ENCODE measurements at places on chromosomes 5 and 9. TPM values are rescaled to one million over a fixed set of nuclear protein-coding genes. Genes with fewer than 3 reads are reported as not detected.
A peak's percentile ranks its signal among the peaks of the same experiment; 100 is the strongest.

DNA sequence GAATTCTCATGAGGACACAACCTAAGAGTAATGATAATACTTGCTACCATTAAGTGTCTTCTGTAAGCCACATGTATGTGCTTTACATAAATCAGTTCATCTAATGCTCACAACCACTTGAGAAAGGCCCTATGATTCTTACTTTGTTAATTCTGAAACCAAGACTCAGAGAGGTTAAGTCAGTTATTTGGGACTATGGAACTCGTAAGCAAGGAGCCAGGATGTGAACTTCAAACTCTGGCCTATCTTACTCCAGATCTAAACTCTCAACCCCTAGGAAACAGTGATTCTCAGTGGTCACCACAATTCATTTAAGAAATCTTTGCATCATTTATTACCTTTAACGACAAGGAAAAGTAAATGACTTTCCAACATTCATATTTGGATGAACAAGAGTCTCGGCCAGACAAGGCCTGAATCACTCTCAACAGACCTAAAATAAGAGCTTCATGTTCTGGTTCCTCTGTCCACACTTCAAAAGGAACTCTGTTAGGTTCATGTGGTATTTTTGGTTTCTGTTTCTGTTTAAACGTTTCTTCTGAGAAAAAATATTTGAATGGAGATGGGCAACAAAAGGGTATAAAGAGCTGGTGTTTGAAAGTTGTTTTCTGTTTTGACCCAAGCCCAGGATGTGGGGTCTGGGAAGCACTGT, 104.8 kb downstream of the LPAR1 start:
- no peak overlapping the region for H3K27ac ChIP-seq
- H3K36me3 ChIP-seq, result no peaks in the 10 kb centered on the region
- DNase-seq, result no peak
- no peaks in the 10 kb centered on the region for H3K4me1 ChIP-seq
- H3K4me3 ChIP-seq, result no peak overlapping the region

- H3K36me3 ChIP-seq, result no peaks in the 10 kb centered on the region
- no peak overlapping the region for H3K27ac ChIP-seq
- peaks cover 23% of the 10 kb centered on the region for H3K4me1 ChIP-seq
- H3K4me3 ChIP-seq, result no peak overlapping the region
- no peaks in the 10 kb centered on the region for H3K27me3 ChIP-seq
Measured at GRCh38 chr5:140319833-140320232, 16.9 kb upstream of the PFDN1 start.

DNA sequence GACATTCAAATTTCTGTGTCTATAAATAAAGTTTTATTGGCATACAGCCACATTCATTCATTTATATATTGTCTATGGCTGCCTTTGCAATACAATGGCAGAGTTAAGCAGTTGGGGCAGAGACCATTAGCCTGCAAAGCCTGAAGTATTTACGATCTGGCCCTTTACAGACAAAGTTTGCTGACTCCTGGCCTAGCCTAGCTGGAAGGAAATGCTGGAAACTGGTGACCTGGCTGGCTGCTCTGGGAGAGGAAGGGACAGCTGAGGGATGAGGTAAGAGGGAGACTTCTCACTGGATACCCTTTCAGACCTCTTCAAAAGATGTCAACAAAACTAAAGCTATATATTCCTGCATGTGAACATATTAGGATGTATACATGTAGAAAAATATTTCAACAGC, 66.0 kb upstream of the PPARGC1B start:
- no peak overlapping the region for H3K4me3 ChIP-seq
- H3K27ac ChIP-seq, result no peak overlapping the region
- no peak for DNase-seq
- no peaks in the 10 kb centered on the region for H3K36me3 ChIP-seq

DNA sequence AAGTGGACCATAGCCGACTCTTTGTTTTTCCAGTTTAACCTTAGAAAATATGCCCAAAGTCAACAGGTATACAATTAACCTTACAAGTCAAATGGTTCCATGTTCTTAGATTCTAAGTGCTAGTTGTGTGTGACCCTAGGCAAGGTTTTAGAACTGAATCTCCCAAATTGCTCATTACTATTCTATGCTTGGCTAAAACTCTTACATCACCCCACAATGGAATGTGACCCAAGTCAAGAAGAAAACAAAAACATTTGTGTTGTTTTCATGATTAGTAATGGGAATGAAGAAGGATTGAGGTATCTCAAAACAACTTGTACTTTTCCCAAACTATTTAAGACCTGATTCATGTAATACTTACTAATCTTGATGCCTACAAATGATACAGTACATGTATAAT, 159.2 kb downstream of the ARRDC3 start:
- no peak for DNase-seq
- no peaks in the 10 kb centered on the region for H3K36me3 ChIP-seq
- no peaks in the 10 kb centered on the region for H3K27me3 ChIP-seq
- no peak overlapping the region for H3K27ac ChIP-seq
- no peaks in the 10 kb centered on the region for H3K4me1 ChIP-seq

- no peak overlapping the region for H3K4me3 ChIP-seq
- H3K27ac ChIP-seq, result no peak overlapping the region
- H3K36me3 ChIP-seq, result no peaks in the 10 kb centered on the region
- H3K4me1 ChIP-seq, result no peaks in the 10 kb centered on the region
- no peaks in the 10 kb centered on the region for H3K27me3 ChIP-seq
Measured at GRCh38 chr9:86557918-86558317, 203.7 kb upstream of the TUT7 start.

DNA sequence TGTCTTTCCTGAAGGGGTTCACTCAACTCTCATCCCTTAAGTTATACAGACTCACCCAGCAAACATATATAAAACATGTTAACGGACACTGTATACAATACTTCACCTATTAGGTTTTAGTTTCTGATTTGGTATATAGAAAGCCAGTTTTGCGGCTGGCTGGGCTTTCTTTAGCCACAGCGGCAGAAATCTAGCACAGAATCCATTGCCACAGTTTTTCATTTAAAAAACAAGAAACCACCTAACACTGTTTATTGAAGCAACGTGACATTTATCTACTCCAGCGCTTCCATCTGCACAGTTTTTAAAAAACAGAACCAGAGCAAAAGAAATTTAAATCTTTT, 67.3 kb downstream of the SNX30 start:
- H3K27ac ChIP-seq, result no peak overlapping the region
- H3K4me3 ChIP-seq, result no peak overlapping the region
- H3K27me3 ChIP-seq, result no peaks in the 10 kb centered on the region
- H3K4me1 ChIP-seq, result peaks cover 16% of the 10 kb centered on the region
- DNase-seq, result no peak

DNA sequence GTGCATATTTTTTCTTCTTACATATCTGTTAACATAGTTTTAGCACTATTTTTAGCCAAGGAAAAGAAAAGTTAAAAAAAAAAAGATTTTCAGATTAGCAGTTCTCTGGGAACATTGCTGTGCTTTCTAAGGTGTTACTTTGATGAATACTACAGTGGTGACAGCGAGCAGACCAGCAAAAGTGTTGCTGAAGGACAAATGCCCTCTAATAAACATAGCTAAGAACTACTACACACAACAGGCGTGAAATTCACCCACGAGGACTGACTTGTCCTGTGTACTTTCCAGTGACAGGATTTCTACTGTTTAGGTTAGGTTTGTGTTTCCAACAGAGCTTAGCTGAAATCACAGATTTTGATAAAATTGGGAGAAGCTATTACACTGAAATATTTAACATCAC, 153.8 kb downstream of the HCN1 start:
- DNase-seq, result no peak
- H3K4me1 ChIP-seq, result no peaks in the 10 kb centered on the region
- H3K27me3 ChIP-seq, result no peaks in the 10 kb centered on the region
- no peak overlapping the region for H3K27ac ChIP-seq

- H3K4me1 ChIP-seq, result peaks cover 16% of the 10 kb centered on the region
- DNase-seq, result peak; percentile 84
- H3K36me3 ChIP-seq, result no peaks in the 10 kb centered on the region
- H3K4me3 ChIP-seq, result no peak overlapping the region
- H3K27ac ChIP-seq, result peak overlapping the region; percentile 57
- H3K27me3 ChIP-seq, result no peaks in the 10 kb centered on the region
Measured at GRCh38 chr5:71830681-71831539, 111.8 kb downstream of the CARTPT start.

DNA sequence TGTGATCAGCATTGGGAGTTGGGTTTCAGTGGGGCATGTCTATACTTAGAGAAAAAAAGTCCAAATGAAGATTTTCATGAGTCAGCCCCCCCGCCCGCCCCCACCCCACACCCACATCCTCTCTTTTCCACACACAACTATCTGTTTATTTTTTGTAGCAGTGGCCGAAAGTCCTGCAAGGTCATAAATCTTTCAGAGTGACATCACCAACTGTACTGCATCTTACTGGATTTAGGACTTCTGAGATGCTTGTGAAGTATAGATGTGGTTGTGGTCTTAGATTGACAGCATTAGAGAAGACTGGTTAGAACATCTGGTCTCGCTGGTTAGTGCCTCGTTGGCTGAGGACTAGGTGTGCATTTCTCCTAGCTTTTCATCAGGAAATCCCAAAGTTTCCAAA, 7.3 kb upstream of the ROPN1L start:
- H3K36me3 ChIP-seq, result no peaks in the 10 kb centered on the region
- no peaks in the 10 kb centered on the region for H3K4me1 ChIP-seq
- H3K4me3 ChIP-seq, result no peak overlapping the region
- no peak for DNase-seq

- H3K4me3 ChIP-seq, result no peak overlapping the region
- no peak overlapping the region for H3K27ac ChIP-seq
- H3K4me1 ChIP-seq, result peaks cover 12% of the 10 kb centered on the region
- DNase-seq, result no peak
Measured at GRCh38 chr9:83280790-83281189, 217.8 kb upstream of the RASEF start.

GRCh38 chr5:126600631-126601511, at the start of gene PHAX:
TSS of gene PHAX (plus strand) at chr5:126600947. CDS start at chr5:126600963, 16 bp downstream.
- peak; percentile 85 for DNase-seq
- H3K36me3 ChIP-seq, result no peaks in the 10 kb centered on the region
- peaks cover 9% of the 10 kb centered on the region for H3K4me1 ChIP-seq
- H3K27me3 ChIP-seq, result no peaks in the 10 kb centered on the region

- no peak for DNase-seq
- no peaks in the 10 kb centered on the region for H3K36me3 ChIP-seq
- no peak overlapping the region for H3K4me3 ChIP-seq
- H3K27ac ChIP-seq, result no peak overlapping the region
- H3K4me1 ChIP-seq, result no peaks in the 10 kb centered on the region
Measured at GRCh38 chr9:37508135-37508833, 22.5 kb downstream of the POLR1E start.

DNA sequence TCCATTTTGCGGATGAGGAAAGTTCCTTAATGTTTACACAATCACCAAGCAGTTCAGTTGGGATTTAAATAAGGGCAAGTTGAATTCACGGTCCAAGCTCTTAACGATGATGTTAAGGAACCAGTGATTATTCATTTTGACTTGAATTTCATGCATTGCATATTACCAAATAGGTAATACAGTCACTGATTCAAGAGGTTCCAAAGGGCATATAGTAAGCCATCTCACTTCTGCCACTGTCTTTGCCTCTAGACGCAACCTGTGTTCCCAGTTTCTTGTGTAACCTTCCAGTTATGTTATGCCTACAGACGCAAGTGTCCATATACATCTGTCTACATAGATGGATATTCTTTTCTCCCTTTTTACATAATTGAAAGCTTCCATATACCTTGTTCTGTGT, 39.9 kb upstream of the EPB41L4B start:
- no peak overlapping the region for H3K4me3 ChIP-seq
- no peaks in the 10 kb centered on the region for H3K27me3 ChIP-seq
- H3K36me3 ChIP-seq, result no peaks in the 10 kb centered on the region
- no peak overlapping the region for H3K27ac ChIP-seq
- DNase-seq, result no peak

DNA sequence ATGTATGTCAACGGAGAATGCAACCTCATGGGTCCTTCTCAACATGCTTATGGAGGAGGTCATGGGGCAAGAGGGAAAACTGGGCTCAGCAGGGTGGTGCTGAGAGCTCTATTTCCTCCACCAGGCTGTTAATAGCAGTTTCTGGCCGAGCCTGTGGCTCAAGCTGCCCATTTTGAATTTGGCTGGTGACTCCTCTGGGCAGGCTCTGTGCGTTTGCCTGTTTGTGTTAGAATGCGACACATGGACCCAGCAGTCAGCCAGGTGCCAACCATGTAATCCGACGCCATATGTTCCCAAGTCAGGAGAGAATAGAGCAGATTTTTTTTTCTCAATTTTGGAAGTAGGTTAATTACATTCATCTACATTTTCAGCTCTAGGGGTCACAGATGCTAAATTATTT, 387.7 kb upstream of the CLINT1 start:
- no peaks in the 10 kb centered on the region for H3K27me3 ChIP-seq
- no peaks in the 10 kb centered on the region for H3K36me3 ChIP-seq
- H3K4me1 ChIP-seq, result no peaks in the 10 kb centered on the region
- H3K4me3 ChIP-seq, result no peak overlapping the region
- no peak overlapping the region for H3K27ac ChIP-seq

GRCh38 chr9:105245891-105246161, 1.4 kb downstream of the SLC44A1 start:
- no peaks in the 10 kb centered on the region for H3K27me3 ChIP-seq
- H3K27ac ChIP-seq, result peak overlapping the region; percentile 52
- no peaks in the 10 kb centered on the region for H3K36me3 ChIP-seq
- DNase-seq, result no peak

GRCh38 chr5:168168978-168169698, 122.3 kb upstream of the WWC1 start:
- no peak overlapping the region for H3K4me3 ChIP-seq
- H3K27ac ChIP-seq, result no peak overlapping the region
- DNase-seq, result no peak
- no peaks in the 10 kb centered on the region for H3K27me3 ChIP-seq
- H3K36me3 ChIP-seq, result no peaks in the 10 kb centered on the region

GRCh38 chr9:13023498-13023897, 248.7 kb downstream of the LURAP1L start:
- DNase-seq, result no peak
- H3K4me3 ChIP-seq, result no peak overlapping the region
- no peaks in the 10 kb centered on the region for H3K36me3 ChIP-seq

DNA sequence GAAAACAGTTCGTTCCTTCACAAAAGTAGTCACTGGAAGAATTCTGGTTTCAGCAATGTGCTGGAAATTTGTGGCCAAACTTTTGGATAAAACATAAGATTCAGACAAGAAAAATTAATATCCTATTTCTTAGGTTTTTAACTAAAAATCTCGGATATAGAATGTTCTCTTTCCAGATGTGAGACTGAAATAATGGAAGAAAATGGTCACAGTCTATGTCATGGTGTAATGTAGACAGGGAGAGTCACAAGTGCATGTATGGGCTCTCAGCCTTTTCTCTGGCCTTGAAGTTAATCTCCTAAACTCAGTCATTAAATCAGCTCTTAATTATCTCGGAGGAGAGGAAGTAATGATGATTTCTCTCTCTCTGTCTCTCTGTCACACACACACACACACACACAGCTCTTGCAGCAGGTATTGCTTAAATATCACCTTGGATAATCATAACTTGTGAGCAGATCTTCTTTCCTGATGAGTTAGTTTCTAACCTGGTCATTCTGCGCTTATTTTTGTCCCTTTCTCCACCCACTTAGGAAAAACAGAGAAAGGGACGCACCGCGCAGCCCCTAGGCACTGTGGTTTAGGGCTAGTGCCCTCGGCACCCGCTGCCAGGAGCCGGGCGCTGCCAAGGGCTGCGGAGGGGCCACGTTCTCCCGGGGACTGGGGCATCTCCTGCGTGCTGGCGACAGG, 672 bp upstream of the ITGA2 start:
- peak overlapping the region; percentile 16 for H3K27ac ChIP-seq
- peak overlapping the region; percentile 54 for H3K4me3 ChIP-seq
- H3K4me1 ChIP-seq, result peaks cover 10% of the 10 kb centered on the region
- no peaks in the 10 kb centered on the region for H3K27me3 ChIP-seq
- no peaks in the 10 kb centered on the region for H3K36me3 ChIP-seq
- DNase-seq, result no peak

SYK gene
- total RNA-seq, result 51.1 TPM

SLC34A3 gene
- total RNA-seq, result 0.24 TPM

FBXW11 gene
- 60.6 TPM for total RNA-seq

FAM120AOS gene
- 62.0 TPM for total RNA-seq

HMCN2 gene
- 15.5 TPM for total RNA-seq

TEX48 gene
- 11.5 TPM for total RNA-seq

SPINK7 gene
- total RNA-seq, result not detected

ADRA1B gene
- total RNA-seq, result 1.2 TPM

KIF24 gene
- 18.3 TPM for total RNA-seq

GADD45G gene
- 66.1 TPM for total RNA-seq

Data from testis (tissue), 5 donors.